Sciatic nerve (tissue), 2 donors: ENCODE measurements at places on chromosomes 1 and 21. TPM values are rescaled to one million over a fixed set of nuclear protein-coding genes. Genes with fewer than 3 reads are reported as not detected.

GRCh38 chr21:39637197-39637970, 24.6 kb downstream of the B3GALT5 start:
- DNase-seq = no peak

DNA sequence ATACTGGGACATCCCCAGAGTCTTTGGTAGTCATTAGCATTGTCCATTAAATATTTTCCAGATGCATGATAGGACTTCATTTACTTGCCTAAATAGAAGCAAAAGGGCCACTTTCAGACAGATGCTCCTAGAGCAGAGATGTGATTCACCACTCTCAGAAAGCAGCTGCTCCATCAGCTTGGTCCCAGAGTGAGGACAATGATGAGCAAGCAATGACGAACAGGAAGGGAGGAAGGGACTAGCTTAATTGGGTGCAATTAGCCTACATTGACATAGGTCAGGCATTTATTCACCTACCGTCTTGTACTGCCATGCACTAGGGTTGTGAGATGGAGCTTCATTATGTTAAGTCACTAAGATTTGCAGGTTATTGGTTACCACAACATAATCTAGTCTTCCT, 85.1 kb upstream of the PLXNA2 start:
- DNase-seq = no peak

- DNase-seq = no peak
These were observed 33.7 kb upstream of the IFI44L start for GRCh38 chr1:78586572-78586971.

DNA sequence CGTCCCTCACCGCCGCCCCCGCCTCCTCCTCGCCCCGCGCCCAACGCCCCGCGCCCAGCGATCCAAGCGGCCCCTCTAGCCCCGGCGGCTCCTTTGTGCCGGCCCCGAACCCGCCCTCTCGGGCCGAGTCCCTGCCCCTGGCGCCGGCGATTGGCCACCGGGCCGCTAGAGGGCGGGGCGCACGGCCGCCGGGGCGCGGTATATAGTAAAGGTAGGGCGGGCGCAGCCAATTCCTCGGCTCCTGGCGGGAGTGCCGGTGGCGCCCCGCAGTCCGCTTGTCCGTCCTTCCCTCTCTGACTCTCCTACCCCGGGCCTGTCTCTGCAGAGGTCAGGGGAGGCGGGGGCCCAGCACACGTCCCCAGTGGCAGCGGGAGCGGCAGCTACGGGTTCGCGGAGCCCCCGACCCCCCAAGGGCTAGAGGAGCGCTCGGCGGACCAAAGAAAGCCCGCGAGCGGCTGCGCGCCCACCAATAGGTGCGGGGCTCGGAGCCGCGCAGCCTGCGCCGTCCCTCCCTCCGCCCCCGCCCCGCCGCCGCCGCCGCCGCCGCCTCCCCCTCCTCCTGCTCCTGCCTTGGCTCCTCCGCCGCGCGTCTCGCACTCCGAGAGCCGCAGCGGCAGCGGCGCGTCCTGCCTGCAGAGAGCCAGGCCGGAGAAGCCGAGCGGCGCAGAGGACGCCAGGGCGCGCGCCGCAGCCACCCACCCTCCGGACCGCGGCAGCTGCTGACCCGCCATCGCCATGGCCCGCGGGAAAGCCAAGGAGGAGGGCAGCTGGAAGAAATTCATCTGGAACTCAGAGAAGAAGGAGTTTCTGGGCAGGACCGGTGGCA, at the start of gene ATP1B1:
Gene ATP1B1, plus strand, starts transcription at position 596 of the 826 bp plus-strand sequence. Its CDS starts 140 bp downstream, at position 736.
- DNase-seq = peak; percentile 88

DNA sequence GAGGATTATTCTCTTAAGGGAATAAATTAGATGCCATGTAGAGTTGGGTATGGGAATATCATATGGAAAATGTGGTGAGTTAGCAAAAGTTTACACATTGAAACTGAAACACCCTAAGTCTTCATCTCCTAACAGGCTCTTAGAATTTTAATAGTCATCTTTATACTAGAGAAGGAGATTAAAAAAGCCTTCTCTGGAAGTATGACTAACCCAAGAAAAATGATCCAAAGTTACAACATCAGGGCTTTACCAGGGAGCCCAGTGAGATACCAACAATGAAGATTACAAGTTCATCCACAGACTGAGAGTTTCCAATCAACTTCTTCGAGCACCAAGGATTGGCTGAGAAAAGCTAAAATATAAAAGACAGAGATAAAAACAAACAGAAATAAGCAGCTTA, 70.0 kb upstream of the KIAA0040 start:
- DNase-seq = no peak

- DNase-seq = no peak
These were observed 54.4 kb downstream of the NTMT2 start for GRCh38 chr1:170200161-170200560.

DNA sequence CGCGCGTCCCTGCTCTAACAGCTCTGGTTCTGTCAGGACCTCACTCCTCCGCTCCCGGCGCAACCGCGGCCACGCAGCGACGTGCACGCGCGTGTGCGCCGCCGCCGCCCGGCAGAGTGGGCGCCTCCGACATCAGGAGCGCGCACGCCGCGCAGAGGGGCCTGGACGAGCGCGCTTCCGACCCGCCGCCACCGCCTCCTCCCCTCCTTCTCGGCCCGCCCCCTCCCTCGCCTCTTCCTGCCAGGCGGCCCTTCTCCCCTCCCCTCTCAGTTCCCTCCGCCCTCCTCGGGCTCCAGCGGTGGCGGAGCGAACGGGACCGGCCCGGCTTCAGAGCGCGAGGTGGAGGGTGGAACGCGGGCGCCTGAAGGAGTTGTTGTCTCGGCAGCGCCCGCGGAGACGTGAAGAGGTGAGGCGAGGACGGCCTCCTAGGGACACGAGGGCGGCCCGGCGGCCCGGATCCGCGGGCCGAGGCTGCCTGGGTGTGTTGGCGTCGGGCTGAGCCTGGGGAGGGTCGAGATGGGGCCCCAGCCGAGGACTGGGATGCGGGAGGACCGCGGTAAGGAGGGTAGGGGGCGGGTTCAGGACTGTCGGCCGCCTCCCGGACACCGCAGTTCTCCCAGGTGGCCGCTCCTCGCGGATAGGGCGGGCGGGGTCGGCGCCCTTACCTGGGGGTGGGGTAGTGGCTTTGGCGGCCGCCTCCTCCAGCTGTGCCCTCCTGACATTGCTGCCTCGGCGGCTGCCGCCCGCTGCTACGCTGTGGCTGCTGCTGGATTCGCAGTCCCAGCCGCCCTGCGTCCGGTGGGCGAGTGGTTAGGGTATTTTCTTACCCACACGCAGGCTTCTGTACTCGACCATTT, at the start of gene RABGAP1L:
Gene RABGAP1L, plus strand, starts transcription at position 269 of the 857 bp plus-strand sequence.
- DNase-seq = peak; percentile 96

DNA sequence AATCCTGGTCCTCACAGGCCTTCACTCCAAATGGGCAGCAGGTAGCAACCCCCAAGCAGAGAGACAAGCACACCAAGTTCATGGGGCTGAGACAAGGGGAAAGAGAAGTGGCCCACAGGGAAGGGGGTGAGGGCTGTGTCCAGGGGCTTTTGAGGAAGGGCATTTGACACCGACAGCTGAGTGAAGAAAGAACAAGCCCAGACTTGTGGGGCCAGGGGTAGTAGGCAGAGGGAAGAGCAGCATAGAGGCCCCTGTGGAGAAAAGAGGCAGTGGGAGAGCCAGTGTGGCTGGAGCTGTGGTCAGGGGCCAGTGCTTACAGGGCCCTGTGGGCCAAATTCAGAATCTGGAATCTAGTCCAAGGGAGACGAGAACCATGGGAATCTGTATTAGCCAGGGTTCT, 85.4 kb downstream of the IGSF21 start:
- no peak for DNase-seq

Gene CD84
- total RNA-seq = 13.5 TPM

DNA sequence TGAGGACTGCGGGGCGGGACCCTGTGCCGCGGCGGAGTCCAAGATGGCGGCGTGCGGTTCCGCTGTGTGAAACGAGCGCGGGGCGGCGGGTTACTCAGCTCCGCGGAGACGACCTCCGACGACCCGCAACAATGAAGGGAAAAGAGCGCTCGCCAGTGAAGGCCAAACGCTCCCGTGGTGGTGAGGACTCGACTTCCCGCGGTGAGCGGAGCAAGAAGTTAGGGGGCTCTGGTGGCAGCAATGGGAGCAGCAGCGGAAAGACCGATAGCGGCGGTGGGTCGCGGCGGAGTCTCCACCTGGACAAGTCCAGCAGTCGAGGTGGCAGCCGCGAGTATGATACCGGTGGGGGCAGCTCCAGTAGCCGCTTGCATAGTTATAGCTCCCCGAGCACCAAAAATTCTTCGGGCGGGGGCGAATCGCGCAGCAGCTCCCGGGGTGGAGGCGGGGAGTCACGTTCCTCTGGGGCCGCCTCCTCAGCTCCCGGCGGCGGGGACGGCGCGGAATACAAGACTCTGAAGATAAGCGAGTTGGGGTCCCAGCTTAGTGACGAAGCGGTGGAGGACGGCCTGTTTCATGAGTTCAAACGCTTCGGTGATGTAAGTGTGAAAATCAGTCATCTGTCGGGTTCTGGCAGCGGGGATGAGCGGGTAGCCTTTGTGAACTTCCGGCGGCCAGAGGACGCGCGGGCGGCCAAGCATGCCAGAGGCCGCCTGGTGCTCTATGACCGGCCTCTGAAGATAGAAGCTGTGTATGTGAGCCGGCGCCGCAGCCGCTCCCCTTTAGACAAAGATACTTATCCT, 430 bp downstream of the RBM15 start:
- no peak for DNase-seq

GRCh38 chr1:40750451-40750908, 33.1 kb upstream of the KCNQ4 start:
- DNase-seq = no peak

DNA sequence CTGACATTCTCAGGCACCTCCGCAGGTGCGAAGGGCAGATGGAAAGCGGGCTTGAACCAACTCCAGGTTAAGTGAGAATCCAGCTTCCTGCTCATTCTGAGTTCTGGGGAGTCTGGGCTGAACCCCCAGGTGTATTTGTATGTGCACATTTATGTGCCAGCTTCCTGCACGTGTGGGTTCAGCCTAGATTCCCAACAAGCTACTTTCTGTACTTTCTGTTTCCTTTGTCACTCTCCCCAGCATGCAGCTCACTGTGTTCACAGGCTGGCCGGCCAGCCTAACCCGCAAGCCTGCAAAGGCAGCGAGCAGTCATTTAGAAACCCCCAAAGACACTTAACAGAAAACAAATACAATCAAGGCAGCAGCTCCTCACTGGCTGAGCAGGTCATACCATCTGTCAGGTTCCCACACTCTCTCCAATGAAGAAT, 1.3 kb upstream of the IL19 start:
- no peak for DNase-seq

GRCh38 chr1:232319072-232319471, 310.9 kb downstream of the SIPA1L2 start:
- no peak for DNase-seq

Gene MMEL1
- total RNA-seq = 1.7 TPM

Gene MROH9
- total RNA-seq = 0.31 TPM

Gene OPTC
- total RNA-seq = not detected

Gene LCE1C
- total RNA-seq = not detected

GRCh38 chr1:153292185-153292584, 20.6 kb downstream of the PGLYRP3 start:
- DNase-seq = no peak

Gene ANGPTL3
- total RNA-seq = not detected

GRCh38 chr1:198933515-198934222, 294.8 kb downstream of the PTPRC start:
- DNase-seq = no peak

GRCh38 chr21:25326181-25326580, 281.1 kb downstream of the MRPL39 start:
- DNase-seq = no peak

Gene SLC30A2
- not detected for total RNA-seq

- DNase-seq = no peak
These were observed 69.6 kb upstream of the B3GALNT2 start for GRCh38 chr1:235573880-235574279.

GRCh38 chr21:34262469-34262845, 101.3 kb upstream of the KCNE2 start:
- DNase-seq = no peak

DNA sequence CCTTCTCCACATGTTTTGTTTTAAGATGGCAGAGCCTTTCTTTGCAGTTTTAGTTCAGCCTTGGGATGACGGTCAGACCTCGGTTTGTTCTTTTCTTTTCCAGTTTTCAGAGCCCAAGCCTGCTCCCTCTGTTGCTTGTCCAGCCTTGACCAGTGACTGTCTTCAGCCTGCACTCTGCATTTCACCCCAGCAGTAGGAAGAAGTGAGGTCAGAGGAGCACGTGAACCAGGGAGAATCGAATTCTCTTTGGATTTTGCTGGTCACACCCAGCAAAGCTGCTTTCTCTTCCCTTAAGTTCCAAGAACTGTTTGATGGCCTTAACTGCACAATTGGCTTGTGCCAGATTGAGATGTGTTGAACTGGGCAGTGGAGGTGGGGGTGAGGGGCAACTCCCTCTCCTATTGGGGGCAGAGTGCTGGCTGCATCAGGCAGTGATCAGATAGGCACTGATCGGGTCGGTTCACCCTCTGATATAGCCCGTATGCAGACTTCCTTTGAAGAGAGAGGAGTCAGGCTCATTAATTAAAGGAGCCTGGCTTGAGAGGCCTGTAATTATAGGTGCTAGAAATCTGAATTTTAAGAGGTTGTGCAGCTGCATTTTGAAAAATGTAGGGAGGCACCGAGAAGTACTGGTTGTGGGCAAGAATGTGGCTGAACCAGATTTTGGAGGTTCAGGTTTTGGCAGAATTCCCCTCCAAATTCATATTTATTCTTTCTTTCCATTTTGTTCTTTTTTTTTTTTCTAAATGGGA, 42.4 kb downstream of the PEX14 start:
- DNase-seq = peak; percentile 23

DNA sequence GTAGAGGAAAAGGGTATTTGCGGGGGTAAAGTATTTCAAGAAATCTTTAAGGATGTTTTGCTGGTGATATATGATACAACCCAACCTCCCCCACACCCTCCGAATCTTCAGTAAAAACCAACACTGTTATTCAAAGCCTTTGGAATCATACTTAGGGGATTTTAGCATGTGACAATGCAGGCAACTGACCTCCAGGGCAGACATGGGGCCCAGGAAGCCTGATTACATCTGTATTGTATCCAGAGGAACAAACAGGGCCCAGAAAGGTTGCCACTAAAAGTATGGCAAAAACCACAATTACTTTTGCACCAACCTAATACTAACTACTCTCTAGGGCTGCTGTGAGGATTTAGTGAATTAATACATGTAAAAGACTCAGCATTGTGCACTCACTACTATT, 43.9 kb upstream of the CNN3 start:
- DNase-seq = no peak

Gene RGS1
- 137 TPM for total RNA-seq

Gene FH
- total RNA-seq = 37.6 TPM

- no peak for DNase-seq
These were observed 85.9 kb downstream of the TYW3 start for GRCh38 chr1:74818661-74819456.

DNA sequence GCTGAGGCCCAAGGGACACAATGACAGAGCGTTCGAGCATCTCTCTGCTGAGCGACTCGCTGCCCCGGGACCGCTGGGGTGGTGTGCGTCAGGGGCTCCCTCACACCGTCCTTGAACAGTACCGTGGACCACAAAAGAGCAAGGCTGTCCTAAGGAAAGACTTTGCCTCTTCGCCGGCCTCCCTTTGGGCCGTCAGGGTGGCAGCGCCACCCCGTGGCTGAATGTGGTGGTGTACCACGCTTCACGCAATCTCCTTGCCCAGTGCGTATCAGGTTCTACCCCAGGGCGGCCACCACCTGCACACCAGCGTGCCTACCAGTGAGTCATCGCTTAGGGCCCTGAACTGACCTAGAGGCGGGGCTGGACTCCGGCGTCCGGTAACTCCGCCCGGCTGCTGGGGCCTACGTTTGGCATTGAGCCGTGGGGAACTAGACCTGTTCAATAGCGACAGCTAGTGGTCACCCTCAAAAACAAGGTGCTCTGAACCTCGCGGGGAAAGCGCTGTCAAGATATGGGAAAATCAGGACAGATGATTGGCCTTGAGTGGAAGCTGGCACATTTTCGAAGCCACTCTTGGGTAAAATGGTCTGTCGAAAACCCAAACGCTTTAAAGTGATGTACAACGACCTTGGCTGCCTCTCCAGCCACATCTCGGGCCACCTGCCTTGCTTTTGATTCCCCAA, 8.1 kb upstream of the TRAF3IP3 start:
- peak; percentile 90 for DNase-seq
